ENCODE measurements at places on chromosomes 4 and X.

DNA sequence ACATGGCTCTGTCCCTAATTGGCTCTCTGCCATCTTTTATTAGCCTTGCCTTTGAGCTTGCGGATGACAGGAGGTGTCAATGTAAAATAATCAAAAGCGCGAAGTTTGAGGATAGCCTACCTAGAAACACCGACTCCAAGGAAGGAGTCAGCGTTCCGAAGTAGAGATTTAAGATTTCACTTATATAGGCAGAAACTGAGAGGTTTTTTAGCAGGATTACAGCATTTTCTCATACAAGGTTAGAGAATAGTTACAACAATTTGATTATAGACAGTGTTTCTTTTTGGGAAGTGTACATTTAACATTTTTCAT, 499 bp upstream of the NFXL1 start:
- no peak for DNase-seq

GRCh38 chrX:456551-457291, 70.0 kb upstream of the PPP2R3B start:
- DNase-seq = no peak

DNA sequence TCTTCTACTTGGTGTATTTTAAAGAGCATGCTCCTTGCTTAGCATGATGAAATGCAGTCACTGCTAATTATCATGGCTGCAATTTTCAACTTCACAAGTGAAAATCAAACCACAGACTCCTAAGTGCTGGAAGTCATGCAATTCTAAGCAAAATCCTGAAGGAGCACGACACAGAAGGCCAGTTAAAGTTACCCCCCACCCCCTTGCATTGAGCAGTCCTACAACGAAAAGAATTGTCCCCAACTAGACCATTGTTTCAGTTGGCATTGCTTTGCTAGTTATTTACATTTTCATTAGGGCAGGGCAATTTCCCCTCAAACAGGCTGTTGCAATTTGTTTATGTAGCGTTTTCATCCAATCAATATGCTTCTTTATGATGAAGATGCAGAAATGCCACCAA, 321.2 kb downstream of the PCDH7 start:
- DNase-seq = no peak

DNA sequence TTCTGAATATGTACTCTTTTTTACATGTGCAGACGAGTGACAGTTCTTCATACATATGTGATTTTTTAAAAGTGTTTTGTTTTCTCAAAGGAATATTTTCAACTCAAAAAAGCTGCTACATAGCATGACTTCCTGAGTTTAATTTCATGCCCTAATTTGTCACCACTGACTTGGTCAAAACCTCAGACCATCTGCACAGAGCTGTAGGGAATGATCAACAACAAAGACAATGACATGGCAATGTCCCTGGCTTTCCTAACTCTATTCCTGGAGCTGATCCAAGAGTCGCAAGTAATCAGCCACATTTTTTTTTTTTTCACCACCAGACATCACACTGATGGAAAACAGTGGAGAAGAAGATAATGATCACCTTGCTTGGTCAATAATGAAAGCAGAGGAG, 97.7 kb downstream of the TMA16 start:
- DNase-seq = no peak

DNA sequence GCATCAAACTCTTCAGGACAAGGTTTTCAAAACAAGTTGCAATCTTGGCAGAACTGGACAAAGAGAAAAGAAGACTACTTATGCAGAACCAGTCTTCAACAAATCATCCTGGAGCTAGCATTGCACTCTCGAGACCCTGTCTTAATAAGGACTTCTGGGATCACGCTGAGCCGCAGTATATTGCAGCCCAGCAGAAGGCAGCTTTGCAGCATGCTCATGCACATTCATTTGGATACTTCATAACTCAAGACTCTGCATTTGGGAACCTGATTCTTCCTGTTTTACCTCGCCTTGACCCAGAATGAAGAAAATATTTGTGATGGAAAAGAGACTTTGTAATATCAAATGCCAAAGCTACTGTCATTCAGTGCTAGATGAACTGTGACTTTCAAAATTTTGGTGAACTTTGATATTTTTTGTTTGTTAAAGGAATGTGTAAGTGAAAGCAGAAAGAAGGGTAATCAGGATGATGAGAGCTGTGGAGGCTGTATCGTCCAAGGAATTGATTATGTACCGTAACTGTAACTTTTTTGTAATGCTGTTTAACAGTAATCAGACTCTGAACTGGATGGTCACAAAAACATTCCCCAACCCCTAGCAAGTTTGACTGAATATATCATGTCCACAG, 27.2 kb downstream of the HSPA4L start:
- no peak for DNase-seq

DNA sequence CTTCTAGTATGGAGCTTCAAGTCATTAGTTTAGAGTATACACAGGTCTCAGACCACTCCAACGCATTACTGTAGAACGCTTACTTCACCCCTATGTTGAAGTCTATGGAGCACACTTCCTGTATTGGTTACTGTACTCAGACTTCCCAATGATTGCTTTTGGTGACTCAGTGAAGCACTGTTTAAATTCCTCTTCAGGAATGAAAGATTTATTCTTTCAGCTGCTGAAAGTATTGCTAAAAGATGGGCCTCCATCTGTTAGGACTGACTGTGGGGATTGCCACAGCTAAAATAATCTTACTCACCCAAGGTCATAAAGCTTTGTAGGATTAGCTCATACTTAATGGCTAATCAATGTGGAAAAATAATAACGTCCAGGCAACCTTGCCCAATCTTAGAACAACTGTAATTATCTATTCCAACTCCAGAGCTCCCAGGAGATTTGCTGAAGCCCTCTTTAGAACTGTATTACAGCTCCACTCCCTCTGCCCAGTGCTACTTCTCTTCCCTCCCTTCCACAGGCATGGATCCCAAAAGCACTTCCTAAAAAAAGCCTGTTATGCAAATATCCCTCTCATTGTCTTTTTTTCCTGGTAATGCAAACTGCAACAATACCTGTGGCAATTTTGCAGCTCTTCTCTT, 281.9 kb upstream of the HS3ST1 start:
- no peak for DNase-seq

GRCh38 chrX:1713296-1713695, 98.4 kb downstream of the ASMT start:
- DNase-seq = no peak

Data from NCI-H2081 treated with DMSO at 0.1 percent for 48 hours (cell line).